ENCODE measurements at places on chromosomes 6 and 20. TPM values are rescaled to one million over a fixed set of nuclear protein-coding genes. Genes with fewer than 3 reads are reported as not detected.

Gene NKAPL
- 0.33 TPM for total RNA-seq

Gene ZC2HC1B
- total RNA-seq, result not detected

Gene ULBP2
- 1.8 TPM for total RNA-seq

Gene LY6G6F
- total RNA-seq, result 1.2 TPM

Gene ZDHHC14
- total RNA-seq, result 8.4 TPM

Gene SMLR1
- 0.33 TPM for total RNA-seq

Gene CABLES2
- total RNA-seq, result 5.2 TPM

Gene CST5
- 1.1 TPM for total RNA-seq

Gene TSHZ2
- 3.1 TPM for total RNA-seq

Gene CALHM4
- total RNA-seq, result not detected

Gene GSTA3
- total RNA-seq, result not detected

Gene LIN28B
- total RNA-seq, result not detected

Gene TGM2
- 446 TPM for total RNA-seq

Gene GNRH2
- total RNA-seq, result not detected

Gene FBXO5
- 2.1 TPM for total RNA-seq

Gene BFSP1
- total RNA-seq, result not detected

Gene MOG
- total RNA-seq, result not detected

Gene C6orf58
- total RNA-seq, result not detected

Gene KHDC1L
- not detected for total RNA-seq

Gene TSPO2
- total RNA-seq, result not detected

Gene DEFB132
- not detected for total RNA-seq

Gene KHDC1
- 1.8 TPM for total RNA-seq

Gene ABHD16B
- not detected for total RNA-seq

Gene ID4
- 33.9 TPM for total RNA-seq
